T-helper 9 cell (primary cell): ENCODE measurements at places on chromosomes 6 and 20.

DNA sequence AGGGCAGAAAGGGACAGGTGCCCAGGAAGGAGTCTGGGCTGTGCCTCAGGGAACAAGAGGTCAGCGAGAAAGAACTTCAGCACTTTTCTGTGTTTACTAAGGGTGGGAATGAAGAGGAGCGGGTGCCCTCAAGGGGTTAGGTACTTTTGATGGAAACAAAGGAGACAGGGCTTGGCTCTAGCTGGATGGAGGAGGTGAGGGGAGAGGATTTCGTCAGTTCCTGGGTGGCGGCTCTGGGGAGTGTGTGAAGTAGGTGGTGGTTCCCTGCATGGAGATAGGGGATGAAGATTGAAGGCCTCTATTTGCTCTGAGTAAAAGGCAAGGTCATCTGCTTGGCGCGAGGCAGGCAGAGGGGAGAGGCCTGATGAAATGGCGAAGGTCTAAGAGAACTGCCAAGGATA is 40.0 kb upstream of the ANKRD60 start:
- no peak for DNase-seq

- no peak for DNase-seq
Measured at GRCh38 chr20:3698591-3699001, 13.8 kb downstream of the SIGLEC1 start.

- DNase-seq, result no peak
Measured at GRCh38 chr20:31708736-31709534, 13.7 kb downstream of the BCL2L1 start.

DNA sequence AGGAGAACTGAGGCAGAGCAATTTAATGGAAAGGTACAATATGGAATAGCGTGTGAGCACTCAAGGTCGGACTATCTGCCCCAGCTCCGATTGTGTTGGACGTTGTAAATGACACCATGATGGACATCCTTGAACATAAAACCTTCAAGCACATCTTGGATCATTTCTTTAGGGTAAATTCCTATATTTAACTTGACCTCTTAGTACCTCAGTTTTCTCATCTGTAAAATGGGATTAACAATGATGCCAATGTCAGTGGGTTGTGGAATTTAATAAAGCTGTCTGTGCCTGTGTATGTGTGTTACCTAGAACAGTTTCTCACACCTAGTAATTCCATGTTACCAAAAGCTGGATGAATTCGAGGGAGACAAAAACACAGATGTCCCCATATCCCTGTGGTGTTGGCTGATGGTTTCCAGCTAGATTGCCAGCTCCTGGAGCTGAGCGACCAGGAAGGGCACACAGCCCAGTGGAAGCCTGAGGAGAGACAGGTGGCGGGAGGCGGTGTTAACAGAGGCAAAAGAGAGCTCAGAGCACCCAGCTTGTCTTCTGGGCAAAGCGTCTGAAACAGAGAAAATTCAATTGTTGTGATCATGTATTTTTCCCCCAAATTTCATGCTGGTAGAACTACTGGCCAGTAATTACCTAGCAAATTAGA is 32.6 kb downstream of the MDFI start:
- DNase-seq, result no peak

DNA sequence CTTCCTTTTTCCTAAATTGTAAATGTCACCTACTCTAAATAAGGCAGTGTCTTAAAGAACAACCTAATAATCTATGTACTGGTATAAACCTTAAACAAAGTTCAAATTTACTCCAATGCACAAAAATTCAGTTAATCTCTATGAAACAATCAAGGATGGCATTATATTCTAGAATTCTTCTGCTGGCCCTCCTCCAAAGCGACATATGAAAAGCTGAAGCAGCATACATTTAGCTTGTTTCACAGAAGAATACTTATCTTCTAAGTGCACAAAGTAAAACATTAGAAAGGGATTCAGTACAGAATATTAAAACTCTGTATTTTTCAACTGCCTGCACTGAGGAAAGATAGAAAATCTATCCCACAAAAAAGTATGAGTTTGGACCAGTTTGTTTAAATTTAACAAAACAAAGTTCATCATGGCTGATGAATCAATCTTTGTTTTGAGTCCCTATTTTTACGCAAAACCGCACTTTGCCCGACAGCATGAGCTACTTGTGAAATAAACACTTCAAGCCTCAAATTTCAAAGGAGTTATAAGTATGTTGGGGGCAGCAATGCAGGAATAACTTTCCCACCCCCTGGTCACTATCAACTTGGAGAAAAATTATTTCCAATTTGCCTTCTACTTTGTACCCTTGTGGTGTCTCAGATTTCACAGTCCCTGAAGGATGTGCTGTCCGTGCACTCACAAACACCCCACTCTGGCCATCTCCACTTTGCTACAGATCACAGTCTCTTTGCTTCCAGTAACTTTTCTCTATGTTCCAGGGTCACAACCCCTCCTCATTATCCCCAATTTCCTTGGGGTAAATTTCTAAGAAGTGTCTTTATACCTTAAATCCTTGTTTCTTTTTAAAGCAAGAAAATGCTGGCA is 238.2 kb downstream of the PRKN start:
- DNase-seq, result no peak

- no peak for DNase-seq
Measured at GRCh38 chr20:63043348-63044203, 36.8 kb upstream of the BHLHE23 start.

DNA sequence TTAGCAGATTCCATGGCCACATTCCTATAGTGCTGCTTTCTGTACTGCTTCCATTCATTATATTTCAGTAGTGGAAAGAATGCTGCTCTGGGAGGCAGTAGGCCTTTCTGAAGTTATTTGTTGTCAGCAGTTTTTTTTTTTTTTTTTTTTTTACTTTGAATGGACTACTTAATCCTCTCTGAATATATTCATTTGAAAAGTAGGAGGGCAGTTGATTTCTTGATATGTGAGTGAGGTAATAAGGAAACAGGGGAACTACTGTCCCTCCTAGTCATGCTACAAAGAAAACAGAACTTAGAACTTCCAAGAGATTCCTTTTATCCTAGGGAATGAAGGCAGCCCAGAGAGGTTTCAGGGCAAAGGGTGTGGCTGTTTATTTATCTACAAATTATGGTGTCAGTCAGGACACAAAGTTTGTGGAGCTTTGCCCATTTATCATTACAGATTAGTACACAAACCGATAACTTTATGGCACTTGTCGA is 155.9 kb downstream of the JARID2 start:
- no peak for DNase-seq
